ENCODE measurements at places on chromosomes 11 and 22.

- DNase-seq: no peak
Observed at GRCh38 chr11:70569996-70570692, 171.8 kb downstream of the CTTN start.

DNA sequence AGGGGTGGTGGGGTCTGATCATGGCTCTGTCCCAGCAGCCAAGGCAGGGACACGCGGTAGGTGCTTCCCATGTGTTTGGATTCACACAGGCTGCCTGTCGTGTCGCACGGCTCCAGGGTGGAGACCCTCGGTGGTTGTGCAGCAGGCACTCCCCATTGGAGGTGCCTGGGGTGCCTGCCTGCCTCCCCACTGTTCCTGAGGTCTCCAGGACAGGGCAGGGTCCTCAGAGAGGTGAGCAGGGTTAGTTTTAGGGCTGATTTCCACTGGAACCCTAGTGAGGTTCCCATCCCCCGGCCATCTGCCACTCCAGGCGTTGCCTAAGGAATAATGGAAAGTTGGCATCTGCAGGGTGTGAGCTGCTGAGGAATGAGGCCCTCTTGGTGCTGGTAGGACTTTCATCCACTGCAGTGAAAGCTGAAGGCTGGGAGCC, 32.3 kb downstream of the OSBPL5 start:
- DNase-seq: no peak

GRCh38 chr11:128522943-128523518, 64.3 kb downstream of the ETS1 start:
- DNase-seq: peak; percentile 55

DNA sequence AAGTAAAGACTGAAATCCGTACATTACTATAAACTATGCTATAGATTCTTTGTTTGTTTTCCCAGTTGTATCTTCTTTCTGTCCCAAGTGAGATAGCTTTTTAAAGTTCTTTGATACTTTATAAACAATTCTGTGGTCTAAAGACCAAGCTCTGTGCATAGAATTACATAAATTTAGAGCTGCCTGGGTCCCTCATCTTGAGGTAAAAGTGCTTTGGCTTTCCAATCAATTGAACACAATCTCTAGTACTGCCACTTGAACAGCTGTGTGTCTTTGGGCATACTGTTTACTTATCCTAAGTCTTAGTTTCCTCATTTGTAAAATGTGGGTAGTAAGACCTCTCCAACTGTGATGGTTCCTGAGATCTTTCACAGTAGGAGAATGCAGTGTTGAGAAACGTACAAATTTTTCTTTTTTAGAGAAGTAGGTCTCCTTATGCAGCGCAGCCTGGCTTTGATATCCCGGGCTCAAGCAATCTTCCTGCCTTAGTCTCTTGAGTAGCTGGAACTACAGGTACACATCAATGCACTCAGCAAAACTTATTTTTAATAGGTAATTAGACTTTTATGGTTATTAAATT, 2.5 kb upstream of the EED start:
- no peak for DNase-seq

DNA sequence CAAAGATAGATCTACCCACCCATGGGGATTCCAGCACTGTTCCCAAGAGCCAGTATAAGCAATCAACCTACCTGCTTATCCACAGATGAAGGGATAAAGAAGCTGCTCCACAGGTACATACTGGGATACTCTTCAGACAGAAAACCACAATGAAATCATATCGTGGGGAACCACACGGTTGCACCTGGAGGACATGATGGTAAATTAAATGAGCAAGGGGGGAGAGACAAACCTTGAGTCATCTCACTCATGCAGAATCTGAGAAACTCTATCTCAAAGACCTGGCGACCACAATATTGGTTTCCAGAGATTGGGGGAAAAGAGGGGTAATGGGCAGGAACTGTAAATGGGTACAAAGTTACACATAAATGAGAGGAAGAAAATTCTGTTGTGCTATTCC, 14.5 kb downstream of the RGL4 start:
- no peak for DNase-seq

DNA sequence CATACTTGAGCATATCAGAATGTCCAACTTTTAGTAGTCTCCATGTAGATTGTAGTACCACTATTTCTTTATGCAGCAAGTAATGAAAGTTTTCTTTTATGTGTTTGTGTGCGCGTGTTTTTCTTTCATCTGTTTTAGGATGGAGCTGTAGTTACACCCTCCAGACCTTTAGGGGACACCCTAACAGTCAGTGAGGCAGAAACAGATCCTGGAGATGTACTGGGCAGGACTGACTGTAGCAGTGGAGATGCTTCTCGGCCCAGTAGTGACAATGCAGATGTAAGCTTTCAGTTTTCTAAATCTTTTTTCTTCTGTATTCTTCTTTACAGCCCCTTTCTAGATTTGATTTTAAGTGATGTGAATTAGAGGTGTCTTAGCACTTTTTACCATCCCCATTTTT, 79.9 kb upstream of the GRIK4 start:
- DNase-seq: no peak

GRCh38 chr22:49930596-49931412, 12.4 kb downstream of the CRELD2 start:
- DNase-seq: peak; percentile 34

- DNase-seq: no peak
Observed at GRCh38 chr11:58564231-58564630, 11.4 kb downstream of the LPXN start.

DNA sequence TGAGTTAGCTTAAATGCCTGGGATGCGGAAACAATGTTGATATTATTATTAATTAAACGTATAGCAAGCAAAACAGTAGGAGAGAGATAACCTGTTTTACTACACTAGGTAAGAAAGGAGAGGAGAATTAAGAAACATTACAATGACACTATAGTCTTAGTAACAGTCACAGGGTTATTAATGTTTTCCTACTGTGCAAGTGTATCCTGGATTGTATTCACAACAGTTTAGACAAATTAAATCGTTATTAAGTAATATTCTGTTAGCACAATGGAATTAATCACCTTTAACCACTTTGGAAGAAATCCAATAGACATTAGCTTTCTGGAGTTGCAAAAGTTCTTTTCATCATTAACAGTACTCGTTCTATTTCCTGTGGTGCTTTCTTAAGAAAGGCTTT, 3.4 kb downstream of the FAM181B start:
- no peak for DNase-seq

DNA sequence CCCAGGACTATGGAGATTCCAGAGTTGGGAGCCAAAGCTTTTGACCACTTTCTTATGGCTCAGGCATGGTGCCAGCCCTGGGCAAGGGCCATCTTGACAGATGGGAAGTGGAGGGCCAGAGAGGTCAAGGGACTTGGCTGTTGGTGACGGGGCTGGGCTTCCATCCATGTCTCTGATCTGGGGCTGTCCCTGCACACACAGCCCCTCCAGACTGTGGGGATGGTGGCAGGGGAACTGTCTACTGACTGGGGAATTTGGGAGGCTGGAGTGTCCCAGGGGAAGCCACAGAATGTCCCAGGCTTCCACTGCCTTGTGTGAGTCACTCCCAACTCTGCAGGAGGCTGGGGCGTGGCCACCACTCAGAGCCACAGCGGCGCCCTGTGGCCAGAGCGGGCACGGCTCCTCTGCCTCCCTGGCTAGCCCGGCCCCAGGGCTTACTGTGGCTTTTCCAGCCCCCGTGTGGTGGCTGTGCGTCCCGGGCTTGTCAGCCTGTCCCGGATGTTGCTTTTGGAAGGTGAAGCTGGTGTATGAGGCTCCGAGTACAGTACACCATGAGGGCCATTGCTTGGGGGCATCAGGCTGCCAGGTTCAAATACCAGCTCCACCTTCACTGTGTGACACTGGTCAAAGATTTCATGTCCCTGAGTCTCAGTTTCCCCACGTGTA, 19.6 kb downstream of the C22orf23 start:
- peak; percentile 79 for DNase-seq

- no peak for DNase-seq
Observed at GRCh38 chr11:46055371-46055770, 65.9 kb downstream of the PHF21A start.

- DNase-seq: peak; percentile 71
Observed at GRCh38 chr11:67071420-67072284, 15.0 kb downstream of the RHOD start.

- no peak for DNase-seq
Observed at GRCh38 chr11:32385998-32386397, 49.3 kb downstream of the WT1 start.

DNA sequence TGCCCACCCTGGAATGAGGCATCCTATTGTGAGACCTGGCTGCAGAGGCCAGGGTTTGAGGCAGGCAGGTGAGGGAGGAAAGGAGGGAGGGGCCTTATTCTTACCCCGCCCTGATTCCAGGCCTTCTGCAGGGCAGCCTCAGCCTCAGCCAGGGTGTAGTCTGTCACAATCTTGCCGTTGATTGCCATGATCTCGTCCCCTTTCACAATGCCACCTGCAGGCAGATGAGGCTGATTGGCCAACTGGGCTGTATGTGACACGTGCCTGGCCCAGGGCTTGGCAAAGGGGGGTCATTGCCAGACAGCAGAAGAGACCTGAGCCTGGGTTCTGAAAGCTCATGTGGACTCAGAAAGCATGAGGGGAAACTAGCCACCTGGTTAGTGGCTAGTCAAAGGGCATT, 21.4 kb upstream of the ABCC8 start:
- no peak for DNase-seq

GRCh38 chr11:83923961-83924360, 637.8 kb upstream of the CCDC90B start:
- DNase-seq: no peak

DNA sequence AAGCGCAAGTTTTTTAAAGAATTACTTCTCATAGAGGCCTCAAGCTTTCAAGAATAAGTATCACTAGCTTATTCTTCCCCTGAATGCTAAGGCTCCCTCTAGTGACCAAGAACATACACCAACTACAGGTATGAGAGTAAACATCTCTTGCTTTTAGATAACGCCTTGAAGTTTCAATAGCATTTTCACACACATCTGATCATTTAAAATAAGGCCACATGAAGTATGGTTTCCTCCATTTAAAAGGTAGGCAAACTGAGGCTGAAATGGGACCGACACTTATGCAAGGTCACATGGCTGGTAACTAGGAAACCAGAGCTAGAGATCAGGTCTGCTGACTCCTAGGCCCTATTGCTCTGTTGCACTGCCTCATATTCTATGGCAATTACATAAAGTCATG, 66.5 kb downstream of the CCDC34 start:
- DNase-seq: no peak

DNA sequence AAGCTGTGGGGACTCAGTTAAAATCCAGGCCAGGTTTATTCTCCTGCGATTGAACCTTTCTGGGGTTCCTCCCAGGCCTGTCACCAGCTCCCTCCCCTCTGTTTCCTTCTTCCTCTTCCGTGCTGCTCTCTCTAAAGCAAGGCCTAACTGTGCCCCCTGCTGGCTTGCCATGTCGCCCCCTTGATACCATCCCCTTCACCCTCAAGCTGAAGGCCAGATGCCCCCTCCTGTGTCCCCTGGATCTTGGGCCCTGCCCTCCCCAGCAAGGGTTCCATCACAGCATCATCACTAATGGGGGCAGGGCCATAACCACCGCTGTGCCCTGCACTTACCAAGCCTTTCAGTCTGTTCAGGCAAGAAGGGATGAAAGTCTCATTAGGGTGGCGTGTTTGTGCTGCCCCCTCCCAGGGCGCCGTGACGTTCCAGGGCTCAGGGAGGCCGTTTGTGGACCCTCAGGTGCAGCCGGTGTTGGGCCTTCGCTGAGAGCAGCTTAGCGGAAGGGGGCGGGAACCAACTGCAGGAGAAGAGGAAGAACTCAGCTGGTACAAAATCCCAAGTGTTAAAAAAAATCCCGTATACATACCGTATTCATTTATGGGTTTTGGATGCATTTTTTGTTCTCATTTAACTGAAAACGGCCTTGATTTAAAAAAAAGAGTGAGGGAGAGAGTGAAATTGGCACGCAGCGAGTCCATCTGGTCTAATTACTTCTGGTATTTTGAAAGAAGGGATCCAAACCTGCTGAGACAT, 69.9 kb downstream of the MPPED1 start:
- no peak for DNase-seq

DNA sequence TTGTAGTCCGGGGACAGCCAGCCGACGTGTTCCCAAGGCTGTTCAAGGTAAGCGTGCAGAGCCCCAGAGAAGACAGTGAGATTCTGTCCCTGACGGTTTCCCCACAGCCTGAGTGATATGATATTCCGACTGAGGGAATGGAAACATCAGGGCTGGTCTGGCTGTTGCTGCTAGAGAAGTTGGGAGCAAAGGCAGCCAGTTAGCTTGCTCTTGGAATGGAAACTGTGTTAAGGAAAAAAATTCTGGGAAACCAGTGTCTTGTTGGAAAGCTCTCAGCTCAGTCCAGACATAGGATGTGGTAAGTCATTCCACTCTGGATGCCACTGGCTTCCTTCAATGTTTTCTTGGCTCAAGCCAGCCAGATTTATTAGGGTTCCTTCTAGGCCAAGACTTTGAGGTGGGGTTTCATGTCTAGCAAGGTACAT, 8.8 kb downstream of the CRY2 start:
- DNase-seq: no peak

DNA sequence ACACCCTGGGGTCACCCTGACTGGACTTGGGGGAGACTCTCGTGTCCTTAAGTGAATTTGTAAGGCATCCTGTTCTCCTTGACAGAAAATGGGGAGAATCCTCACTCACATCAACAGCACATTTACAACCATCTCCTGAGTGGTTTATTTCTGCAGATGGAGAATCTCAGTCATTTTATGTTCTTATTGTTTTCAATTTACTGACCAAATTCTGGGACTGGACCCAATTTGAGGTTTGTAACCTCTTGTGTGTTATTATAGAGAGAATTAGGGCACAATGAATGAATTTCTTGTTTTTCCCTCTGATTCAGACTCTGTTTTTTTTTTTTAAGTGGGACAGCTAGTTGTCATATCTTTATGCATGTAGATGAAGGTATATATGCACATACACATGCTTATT, 104.9 kb downstream of the ADAMTS15 start:
- DNase-seq: no peak

DNA sequence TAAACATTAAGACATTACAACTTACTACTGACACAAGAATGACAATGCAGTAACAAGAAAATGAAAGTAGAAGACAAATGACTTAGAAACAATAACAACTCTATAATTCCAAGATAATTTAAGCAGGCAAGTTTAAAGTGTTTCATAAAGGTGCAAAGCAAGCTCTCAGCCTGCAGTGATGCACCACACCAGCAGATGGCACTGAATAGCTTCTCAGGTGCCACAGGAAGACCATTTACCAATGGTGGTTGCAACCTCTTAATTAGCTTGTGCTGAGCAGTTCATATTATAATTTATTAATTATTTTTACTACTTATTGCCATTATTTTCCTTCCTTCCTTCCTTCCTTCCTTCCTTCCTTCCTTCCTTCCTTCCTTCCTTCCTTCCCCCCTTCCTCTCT, 60.6 kb downstream of the NXPE2 start:
- DNase-seq: no peak

- peak; percentile 65 for DNase-seq
Observed at GRCh38 chr11:69888483-69889181, 69.4 kb upstream of the FGF3 start.

GRCh38 chr11:66136752-66137123, 66.7 kb downstream of the PACS1 start:
- no peak for DNase-seq

GRCh38 chr11:47204637-47204989, 10.2 kb upstream of the DDB2 start:
- no peak for DNase-seq

Data from stimulated activated CD4-positive, alpha-beta T cell treated with anti-CD3 and anti-CD28 coated beads, Interleukin-4, amount 100 ng/mL, for 4 hours (primary cell).